Right lobe of liver (tissue), 6 donors: ENCODE measurements at places on chromosomes 1 and 21.

DNA sequence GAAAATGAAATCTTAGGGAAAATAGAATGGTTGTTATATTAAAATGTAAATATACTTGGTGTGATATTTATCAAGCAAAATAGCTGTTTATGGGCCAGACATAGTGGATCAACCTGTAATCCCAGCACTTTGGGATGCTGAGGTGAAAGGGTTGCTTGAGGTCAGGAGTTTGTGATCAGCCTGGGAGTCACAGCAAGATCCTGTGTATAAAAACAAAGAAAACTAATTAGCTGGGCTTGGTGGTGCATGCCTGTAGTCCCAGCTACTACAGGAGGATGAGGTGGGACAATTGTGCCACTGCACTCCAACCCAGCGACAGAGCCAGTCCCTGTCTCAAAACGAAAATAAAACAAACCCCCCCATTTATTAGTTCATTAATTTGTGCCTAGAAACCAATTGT lies 21.6 kb upstream of the CFHR1 start:
- DNase-seq = no peak

DNA sequence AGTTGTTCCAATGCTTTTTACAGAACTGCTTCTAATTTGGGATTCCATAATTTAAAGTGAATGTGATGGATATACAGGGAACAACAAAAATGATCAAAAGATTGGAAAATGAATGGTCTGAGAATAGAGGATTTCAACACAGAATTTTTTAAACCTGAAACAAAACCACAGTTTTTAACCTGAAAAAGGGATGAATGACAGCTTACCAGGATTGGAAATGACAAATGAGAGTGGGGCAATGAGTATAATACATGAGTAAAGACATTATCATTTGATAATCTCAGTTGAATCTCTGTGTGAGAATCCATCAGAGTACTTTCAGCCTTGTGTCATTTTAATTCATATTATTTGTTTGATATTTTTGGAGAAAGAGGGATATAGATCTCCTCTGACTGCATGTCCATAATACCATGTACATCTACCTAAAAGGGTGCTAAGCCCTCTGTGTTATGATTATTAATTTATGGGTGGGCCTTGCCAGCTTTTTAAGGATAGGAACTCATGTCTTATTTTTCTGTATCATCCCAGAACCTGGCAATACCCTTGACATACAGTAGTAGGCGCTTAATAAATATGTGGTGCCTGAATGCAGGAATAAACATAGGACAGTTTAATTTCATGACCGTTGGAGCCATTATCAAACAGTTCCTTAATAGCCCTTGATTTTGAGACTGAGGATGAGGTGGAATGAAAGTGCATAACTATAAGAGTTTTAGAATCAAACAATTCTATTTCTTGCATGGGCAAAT lies 12.4 kb upstream of the ATP6V1G3 start:
- no peak for DNase-seq

GRCh38 chr1:111992476-111992875 lies 3.0 kb upstream of the KCND3 start:
- no peak for DNase-seq

DNA sequence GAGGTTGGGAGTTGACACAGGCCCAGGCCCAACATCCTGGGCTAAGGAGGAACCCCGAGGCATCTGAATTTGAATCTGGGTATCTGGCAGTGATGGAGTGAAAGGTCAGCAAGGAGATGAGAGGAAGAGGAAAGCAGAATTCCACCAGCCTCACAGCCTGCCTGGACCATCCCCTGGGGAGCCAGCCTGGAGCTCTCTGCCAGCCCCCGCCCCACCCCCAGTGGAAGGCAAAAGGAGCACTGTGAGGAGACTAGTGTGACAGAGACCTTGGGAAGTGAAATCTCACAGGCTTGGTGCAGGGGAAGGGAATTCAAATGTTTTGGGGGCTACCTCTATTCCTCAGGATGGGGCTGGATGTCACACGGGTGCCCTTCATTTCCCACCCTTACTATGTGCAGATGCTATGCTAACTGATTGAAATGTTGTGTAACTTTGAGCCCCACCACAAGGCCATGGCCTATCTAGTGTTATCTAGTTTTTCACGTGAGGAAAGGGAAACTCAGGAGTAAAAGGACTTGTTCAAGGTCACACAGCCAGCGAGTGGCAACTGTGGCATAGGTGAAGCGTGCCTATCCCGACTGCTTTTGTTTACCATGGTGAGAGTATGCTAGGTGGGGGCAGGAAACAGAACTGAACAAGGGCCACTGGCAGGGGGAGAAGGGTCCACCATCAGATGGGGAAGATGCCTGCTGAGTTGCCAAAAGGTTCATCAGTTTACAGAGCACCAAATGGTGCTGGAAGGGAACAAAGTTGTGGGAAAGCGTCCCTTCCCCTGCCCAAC lies 29.8 kb downstream of the AHDC1 start:
- DNase-seq = no peak

GRCh38 chr21:36806103-36806502 lies 107.2 kb downstream of the SIM2 start:
- no peak for DNase-seq

GRCh38 chr21:21324297-21324696 lies 326.1 kb downstream of the NCAM2 start:
- DNase-seq = no peak
